Natural killer cell treated with Interleukin-12 subunit alpha and Interleukin-12 subunit beta and Interleukin-15 and Interleukin-18, amount 100 ng/mL, for 72 hours (primary cell): ENCODE measurements at places on chromosomes 1 and 21. TPM values are rescaled to one million over a fixed set of nuclear protein-coding genes. Genes with fewer than 3 reads are reported as not detected.

- peaks cover 60% of the 10 kb centered on the region for H3K4me1 ChIP-seq
- peak; percentile 87 for DNase-seq
- H3K36me3 ChIP-seq: peaks cover 24% of the 10 kb centered on the region
- no peak overlapping the region for H3K4me3 ChIP-seq
Measured at GRCh38 chr1:110339407-110340206, 430 bp downstream of the RBM15 start.

DNA sequence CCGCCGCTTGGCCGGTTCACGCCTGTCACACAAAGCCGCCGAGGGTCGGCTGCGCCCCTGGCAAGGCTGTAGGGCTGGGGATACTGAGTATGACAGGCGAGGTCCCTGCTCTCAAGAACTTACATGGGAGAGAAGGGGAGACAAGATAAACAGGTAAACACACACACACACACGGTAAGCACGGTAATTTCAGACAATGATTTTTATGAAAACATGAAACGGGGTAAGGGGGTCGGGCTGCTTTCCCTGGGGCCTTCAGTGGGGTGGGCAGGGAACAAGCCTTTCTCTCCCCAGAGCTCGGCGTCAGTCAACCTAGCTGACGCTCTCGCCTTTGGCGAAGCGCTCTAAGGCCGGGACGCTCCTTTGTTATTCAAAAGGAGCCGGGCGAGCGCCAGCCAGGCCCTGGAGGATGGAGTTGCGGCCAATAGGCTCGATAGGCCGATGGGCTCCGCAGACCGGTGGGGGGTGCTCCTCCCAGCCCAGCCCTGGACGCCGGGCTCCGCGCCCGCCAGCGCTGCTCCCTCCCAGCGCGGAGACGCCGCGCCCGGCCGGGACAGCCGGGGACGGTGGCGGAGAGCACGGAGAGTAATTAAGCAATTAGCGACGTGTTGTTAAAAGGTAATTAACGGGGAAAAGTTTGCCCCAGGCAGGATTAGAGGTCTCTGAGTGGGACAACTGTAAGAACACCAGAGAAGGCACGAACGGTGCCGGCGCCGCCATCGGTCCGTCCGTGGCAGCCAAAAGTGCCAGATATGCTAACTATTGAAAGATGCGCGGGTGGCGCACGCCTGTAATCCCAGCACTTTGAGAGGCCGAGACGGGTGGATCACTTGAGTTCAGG is 950 bp upstream of the INKA2 start:
- H3K4me3 ChIP-seq: peak overlapping the region; percentile 95
- no peak for DNase-seq
- H3K27me3 ChIP-seq: peaks cover 36% of the 10 kb centered on the region
- peaks cover 22% of the 10 kb centered on the region for H3K4me1 ChIP-seq
- H3K27ac ChIP-seq: no peak overlapping the region

DNA sequence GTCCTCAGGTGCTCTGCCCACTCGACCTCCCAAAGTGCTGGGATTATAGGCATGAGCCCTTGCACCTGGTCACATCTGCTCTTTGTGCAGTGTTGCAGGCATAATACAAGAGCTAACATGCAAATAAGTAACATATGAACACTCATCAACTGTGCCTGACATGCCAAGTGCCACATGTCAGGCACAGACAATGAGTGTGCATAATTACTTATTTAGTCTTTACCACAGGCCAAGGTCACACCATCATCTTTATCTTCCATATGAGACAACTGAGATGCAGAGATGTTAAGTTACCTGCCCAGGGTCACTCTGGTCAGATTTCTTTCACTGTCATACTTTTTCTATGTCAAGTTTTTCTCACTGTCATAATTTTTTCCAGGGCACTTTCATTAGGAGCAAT is 126.1 kb downstream of the PPIAL4G start:
- H3K36me3 ChIP-seq: no peaks in the 10 kb centered on the region
- no peak overlapping the region for H3K4me3 ChIP-seq
- peaks cover 9% of the 10 kb centered on the region for H3K4me1 ChIP-seq
- no peak overlapping the region for H3K27ac ChIP-seq
- no peak for DNase-seq

- H3K27ac ChIP-seq: no peak overlapping the region
- H3K4me1 ChIP-seq: no peaks in the 10 kb centered on the region
- no peak overlapping the region for H3K4me3 ChIP-seq
Measured at GRCh38 chr1:119587341-119587740, 60.7 kb downstream of the ZNF697 start.

DNA sequence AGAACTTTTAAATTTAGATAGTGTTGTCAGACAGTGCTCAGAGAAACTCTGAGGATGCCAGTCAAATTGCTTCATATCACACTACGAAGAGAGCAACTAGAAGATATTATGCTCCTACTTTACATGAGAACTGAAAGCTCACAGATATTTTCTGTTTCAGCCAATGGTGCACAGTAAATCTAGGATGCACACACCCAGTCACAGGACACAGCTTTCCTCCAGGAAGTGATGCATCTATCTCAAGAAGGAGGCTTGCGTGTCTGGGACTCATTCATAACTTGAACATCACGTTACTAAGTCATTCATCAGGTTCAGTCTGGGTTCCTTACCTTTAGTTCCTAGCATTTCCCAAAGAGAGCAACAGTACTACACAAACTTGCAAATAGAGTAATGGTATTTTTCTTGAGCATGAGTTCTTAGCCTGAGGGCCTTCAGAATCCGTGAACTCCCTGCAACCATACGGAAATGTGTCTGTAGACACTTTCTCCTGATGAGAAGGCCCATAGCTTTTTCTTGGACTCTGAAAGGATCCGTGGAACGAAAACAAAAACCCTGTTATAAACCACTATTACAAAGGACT is 12.2 kb downstream of the ZNF697 start:
- peaks cover 18% of the 10 kb centered on the region for H3K27me3 ChIP-seq
- H3K36me3 ChIP-seq: no peaks in the 10 kb centered on the region
- no peaks in the 10 kb centered on the region for H3K4me1 ChIP-seq
- no peak overlapping the region for H3K27ac ChIP-seq
- no peak for DNase-seq
- no peak overlapping the region for H3K4me3 ChIP-seq

The UBE4B gene
- total RNA-seq: 36.7 TPM

The SLC6A17 gene
- total RNA-seq: not detected

The HSD11B1 gene
- total RNA-seq: 0.43 TPM

The LCE1D gene
- not detected for total RNA-seq

The CR1L gene
- total RNA-seq: not detected

The TENT5C gene
- total RNA-seq: 86.2 TPM

The MTR gene
- total RNA-seq: 36.3 TPM
